Fibroblast of skin of abdomen (primary cell): ENCODE measurements at places on chromosomes 12 and 14.

DNA sequence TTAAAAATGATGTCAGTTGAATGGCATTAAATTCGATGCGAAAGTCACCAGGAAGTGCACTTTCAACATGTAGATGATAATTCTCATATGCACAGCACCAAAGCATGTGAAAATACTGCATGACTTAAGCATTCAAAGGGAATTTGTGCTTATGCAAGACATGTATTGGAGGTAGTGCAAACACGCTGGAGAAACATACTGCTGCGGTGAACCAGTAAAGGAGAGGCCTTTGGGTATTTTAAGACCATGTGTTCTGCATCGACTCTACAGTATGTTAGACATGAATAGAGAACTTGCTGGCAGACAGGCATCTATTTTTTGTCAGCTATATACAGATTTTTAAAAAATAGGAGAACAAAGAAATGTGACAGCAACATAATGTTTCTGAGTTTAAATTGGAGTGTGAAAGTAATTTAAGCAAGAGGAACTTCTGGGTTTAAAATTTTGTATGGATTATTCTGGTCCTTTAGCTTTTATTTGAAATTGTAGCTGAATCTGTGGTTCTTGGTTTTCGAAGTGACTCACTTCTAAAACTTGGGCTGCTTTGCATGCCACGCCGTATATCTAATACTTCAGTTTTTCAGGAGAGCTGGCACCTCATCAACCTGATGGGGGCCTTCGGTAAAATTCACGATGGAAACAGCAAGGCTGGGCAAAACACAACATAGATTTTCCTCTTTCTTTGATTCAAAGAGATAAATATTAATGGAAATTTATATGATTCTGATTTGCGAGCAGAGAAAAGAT lies 408.7 kb downstream of the APAF1 start:
- peak; percentile 90 for DNase-seq

GRCh38 chr14:81509838-81510452 lies 23.7 kb downstream of the SEL1L start:
- DNase-seq: no peak

- no peak for DNase-seq
Observed at GRCh38 chr14:101132051-101132571, 228.6 kb upstream of the RTL1 start.

GRCh38 chr12:51225234-51225633 lies 7.4 kb upstream of the POU6F1 start:
- DNase-seq: no peak

- no peak for DNase-seq
Observed at GRCh38 chr12:84973026-84973425, 60.4 kb upstream of the SLC6A15 start.

DNA sequence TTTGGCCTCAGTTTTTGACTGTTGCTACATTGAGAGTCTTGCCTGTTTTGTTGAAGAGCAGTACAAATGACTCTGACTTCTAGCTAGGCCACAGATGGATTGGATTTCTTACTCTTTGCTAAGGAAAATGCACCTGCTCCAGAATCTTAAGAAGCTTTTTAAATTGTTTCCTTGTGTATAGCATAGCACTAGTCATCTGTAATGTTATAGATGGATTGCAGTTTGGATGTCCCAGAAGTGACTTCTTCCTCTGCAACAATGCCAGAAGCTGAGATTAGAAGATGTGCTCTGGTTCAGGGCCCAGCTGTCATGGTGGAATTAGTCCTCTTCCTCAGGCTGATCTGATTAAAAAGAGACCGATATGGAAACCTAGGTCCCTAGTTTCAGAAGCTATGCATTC lies 67.9 kb downstream of the DAAM1 start:
- DNase-seq: no peak

GRCh38 chr12:62642486-62642885 lies 175.9 kb downstream of the MON2 start:
- DNase-seq: no peak

GRCh38 chr12:80813820-80814219 lies 97.1 kb downstream of the MYF5 start:
- no peak for DNase-seq

GRCh38 chr14:84152452-84152851 lies 1377.5 kb upstream of the FLRT2 start:
- no peak for DNase-seq

GRCh38 chr12:26473291-26473690 lies 277.9 kb downstream of the SSPN start:
- no peak for DNase-seq

GRCh38 chr14:102279688-102280348 lies 25.1 kb downstream of the MOK start:
- DNase-seq: peak; percentile 89

GRCh38 chr14:68236582-68237458 lies 417.2 kb downstream of the RAD51B start:
- no peak for DNase-seq

GRCh38 chr14:27181333-27181732 lies 583.5 kb upstream of the NOVA1 start:
- DNase-seq: no peak

- DNase-seq: no peak
Observed at GRCh38 chr12:6550294-6551062, 5.4 kb downstream of the IFFO1 start.

DNA sequence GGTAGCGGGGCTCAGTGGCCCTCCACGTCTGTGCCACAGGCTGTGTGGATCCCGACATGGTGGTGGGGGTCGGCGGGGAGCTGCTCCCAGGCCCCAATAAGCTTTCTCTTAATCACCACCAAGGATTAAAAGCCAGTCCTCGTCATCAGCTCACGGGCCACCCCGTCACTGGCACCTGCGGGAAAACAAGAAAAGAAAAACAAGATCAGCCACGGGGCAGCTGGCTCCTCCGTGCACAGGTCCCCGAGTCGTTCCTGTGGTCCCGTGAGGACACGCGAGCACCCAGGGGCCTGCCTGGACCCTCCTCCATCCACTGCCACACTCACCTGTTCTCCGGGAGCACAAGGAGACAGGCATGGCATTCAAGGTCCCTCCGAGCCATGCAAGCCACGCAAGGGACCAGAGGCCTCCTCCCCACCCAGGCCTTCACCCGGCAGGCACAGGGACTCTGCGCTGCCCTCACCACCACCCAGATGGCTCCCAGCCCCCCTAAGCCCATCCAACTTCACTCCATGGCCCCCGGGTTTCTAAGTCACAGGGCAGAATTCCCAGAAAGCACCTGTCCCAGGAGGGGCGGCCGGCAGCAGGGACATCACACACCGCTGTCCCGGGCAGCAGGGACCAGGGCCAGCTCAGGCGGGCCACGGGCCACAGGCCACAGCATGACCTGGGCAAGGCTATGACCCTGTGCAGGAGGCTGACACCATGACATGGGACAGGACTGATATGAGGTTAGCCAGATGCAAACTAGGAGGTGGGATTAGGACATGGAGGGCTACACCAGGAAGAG lies 72.0 kb downstream of the NCOR2 start:
- DNase-seq: no peak

DNA sequence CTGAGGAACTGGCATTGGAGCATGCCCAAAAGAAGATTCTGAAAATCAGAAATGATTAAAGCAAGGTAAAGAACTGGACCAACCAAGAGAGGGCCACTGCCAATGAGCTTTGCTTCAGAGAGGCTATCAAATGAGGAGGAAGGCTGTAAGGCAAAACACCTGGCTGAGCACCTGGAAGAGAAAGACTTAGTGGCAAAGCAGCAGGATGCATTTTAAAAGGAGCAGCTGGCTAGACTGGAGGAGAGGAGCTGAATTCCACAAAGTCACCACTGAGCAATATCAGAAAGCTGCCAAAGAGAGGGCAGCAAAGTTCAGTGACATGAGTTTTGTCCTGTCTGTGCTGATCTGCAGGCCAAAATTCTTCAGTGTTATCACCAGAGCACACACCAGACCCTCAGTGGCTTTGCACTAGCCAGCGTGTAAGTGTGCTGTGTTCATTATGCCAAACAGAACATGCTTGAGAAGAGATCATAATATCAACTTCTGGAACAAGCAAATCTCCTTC lies 338.7 kb downstream of the TRHDE start:
- DNase-seq: no peak

DNA sequence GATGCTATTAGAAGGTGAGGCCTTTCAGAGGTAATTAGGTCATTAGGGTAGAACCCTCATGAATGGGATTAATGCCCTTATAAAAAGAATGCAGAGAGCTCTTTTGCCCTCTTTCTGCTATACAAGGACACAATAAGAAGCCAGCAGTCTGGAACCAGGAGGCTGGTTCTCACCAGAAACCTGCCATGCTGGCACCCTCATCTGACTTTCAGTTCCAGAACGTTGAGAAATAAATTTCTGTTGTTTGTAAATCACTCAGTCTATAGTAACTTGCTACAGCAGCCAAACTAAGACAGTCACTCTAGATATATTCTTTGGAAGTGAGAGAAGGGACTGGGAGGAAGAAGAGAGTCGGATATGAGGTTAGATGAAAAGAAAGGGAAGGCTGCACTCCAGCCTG lies 125.0 kb upstream of the MYF6 start:
- no peak for DNase-seq

GRCh38 chr12:14621826-14622225 lies 54.1 kb upstream of the PLBD1 start:
- DNase-seq: no peak

DNA sequence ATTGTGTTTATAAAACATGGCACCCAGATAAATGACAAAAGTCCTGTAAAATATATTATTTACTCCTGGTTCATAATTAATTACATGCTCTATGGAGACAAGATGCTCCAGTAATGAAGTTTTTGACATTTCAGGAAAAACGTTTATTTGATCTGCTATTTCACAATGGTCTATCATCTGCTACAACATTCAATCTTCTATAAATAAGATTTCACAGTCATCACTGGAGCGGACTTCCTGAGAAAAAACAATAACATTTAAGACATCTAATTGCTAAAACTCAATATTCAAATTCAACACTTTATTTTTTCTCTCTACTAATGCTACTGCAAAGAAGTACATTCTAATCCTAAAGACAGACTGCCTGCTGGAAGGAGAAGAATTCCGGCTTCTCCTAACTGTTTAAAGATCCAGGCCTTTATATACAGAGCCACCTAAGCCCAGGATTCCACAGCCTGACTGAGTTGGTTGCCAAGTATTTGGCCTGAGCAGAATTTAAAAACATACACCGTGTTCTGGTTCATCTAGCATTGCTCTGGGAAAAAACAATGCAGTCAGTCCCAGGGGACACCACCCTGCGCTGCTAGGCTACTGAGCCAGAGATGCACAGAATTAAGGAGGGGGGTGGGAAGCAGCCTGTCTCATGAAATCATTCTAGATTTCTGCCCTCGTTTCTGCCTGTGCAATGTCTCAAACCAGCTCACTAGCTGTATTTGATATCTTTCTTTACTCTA lies 58.0 kb downstream of the TMTC1 start:
- no peak for DNase-seq

- DNase-seq: peak; percentile 23
Observed at GRCh38 chr12:14238221-14238792, 127.2 kb upstream of the ATF7IP start.

DNA sequence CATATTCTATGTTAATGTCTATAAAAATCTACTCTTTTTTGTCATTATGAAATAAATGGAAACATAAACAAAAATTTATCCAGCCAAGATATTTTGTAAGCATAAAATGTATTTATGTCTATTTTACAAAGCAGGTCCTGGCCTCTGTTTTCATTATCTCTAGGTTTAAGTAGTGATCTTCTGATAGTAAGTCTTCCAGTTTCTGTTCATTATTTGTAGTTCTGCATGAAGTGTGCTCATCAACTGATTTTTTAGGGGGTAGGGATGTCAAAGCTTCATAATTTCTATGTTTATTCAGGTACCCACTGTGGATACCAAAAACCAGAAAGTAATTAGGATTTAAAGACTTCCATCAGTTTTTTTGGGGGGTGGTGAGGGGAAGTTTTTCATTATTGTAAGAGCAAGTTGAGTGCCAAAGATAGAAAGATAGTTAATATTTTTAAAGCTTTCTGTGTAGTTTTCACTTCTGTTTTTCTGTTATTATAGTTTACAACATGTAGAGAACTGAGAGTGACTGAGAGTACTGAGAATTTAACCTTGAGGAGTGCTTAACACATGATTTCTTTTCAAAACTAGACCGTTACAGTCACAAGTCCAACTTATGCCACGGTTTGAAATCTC lies 30.6 kb upstream of the LMO3 start:
- DNase-seq: no peak

DNA sequence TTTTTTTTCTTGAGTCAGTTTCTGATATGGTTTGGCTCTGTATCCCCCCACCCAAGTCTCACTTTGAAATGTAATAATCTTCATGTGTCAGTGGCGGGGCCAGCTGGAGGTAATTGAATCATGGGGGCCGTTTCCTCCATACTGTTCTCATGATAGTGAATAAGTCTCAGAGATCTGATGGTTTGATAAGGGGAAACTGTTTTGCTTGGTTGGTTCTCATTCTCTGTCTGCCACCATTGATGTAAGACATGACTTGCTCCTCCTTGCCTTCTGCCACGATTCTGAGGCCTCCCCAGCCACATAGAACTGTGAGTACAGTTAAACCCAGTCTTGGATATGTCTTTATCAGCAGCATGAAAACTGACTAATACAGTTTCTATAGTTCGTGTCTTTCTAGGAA lies 42.9 kb downstream of the WNK1 start:
- no peak for DNase-seq

GRCh38 chr14:97267509-97267908 lies 470.3 kb downstream of the VRK1 start:
- DNase-seq: peak; percentile 58

DNA sequence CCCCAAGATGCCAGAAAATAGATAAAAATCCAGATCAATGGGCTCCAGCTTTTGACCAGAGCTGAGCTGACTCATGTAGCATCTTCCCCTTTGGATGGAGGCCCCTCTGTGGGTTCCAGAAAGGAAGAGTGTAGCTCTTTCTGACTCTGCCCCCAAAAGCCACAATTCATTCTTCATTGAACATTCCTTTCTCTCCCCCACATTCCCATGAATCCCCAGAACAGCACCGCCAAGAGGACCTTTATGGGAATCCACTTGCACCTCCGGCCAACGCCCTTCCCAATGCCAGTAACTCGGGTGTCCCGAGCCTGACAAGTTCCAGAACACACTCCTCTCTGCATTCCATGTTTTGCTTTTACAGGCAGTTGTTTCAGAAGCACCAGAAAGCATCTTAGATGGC lies 210.6 kb upstream of the DIO3 start:
- DNase-seq: no peak

GRCh38 chr14:99592933-99593753 lies 10.9 kb downstream of the CCDC85C start:
- DNase-seq: no peak

DNA sequence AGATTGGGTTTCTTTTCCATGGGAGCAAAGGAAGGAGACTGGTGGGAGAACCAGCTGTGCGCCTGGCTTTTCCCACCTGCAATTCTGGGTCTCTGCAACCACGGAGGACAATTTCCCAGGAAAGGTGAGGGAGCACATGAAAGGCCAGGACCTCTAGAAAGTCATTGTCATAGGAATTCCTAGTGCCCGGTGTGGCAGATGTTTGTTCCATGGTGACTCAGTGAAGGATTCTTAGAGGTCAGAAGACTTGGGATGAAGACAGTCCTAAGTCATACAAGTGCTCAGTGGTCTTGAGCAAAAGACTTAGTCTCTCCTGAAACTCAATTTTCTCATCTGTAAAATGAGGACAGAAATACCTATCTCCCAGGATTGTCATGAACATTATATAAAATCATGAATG lies 51.3 kb downstream of the KCNA5 start:
- DNase-seq: no peak

- DNase-seq: no peak
Observed at GRCh38 chr12:112677050-112677765, 114.3 kb upstream of the RPH3A start.
